ENCODE measurements at places on chromosomes 12 and 14.

GRCh38 chr12:29149691-29150281 is 708 bp downstream of the FAR2 start:
- no peak for DNase-seq

DNA sequence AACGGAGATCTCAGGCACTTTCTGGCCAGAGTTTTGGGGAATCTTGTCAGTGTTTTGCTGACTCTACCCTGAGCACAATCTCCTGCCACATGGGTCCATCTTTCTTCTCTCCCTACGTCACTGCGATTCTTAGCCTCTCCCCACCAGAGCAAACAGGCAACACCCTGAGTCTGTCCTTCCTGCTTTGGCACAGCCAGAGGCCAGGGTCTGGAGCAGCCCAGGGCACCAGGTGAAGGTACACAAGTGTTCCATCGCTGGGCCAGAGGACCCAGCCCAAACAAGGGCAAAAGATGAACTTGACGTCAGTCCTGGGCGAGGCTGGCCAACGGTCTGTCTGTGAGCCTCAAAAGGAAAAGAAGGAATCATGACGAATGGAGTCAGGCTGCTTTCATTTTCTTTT is 12.7 kb upstream of the CCDC177 start:
- DNase-seq: no peak

DNA sequence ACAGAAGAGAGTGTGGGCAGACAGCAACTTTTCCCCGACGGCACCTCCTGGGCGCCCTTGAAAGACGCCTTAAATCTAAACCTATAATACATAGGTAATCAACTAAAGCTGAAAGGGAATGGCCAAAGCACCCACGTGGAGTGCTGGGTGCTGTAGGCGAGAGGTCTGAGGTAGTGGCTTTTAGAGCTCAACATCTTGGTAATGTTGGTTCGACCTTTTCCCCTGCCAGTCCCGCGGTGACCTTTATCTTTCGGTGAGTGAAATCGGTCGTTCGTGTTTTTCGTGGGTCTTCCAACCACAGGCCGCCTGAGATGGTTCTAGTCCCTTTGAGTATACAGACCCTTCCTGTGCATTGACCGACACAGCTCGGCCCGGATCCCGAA is 9.1 kb downstream of the OR6S1 start:
- DNase-seq: no peak

GRCh38 chr14:53963320-53964227 is 6.9 kb upstream of the BMP4 start:
- no peak for DNase-seq

DNA sequence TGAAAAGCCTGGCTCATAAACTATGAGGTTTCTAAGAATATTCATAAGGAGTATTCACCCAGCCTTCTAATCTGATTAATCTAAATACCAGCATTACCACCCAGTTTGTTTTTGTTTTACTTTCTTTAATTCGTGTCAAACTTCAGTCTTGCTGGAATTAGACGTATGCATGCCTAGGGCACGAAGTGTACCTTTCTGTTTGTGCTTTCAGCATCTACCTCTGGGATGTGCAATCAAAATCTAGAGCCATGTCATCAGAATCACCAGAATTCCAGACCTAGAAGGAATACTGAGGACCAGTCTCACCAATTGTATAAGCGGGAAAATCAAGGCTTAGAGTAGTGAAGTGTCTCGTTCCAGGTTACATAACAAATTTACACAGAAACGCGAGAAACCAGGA is 57.3 kb downstream of the KITLG start:
- DNase-seq: no peak

- no peak for DNase-seq
Observed at GRCh38 chr14:95244587-95244986, 75.1 kb downstream of the CLMN start.

- no peak for DNase-seq
Observed at GRCh38 chr12:78194448-78194847, 363.8 kb downstream of the NAV3 start.

- no peak for DNase-seq
Observed at GRCh38 chr14:55874785-55875184, 243.4 kb upstream of the PELI2 start.

- DNase-seq: no peak
Observed at GRCh38 chr12:68581926-68582325, 28.8 kb upstream of the RAP1B start.

DNA sequence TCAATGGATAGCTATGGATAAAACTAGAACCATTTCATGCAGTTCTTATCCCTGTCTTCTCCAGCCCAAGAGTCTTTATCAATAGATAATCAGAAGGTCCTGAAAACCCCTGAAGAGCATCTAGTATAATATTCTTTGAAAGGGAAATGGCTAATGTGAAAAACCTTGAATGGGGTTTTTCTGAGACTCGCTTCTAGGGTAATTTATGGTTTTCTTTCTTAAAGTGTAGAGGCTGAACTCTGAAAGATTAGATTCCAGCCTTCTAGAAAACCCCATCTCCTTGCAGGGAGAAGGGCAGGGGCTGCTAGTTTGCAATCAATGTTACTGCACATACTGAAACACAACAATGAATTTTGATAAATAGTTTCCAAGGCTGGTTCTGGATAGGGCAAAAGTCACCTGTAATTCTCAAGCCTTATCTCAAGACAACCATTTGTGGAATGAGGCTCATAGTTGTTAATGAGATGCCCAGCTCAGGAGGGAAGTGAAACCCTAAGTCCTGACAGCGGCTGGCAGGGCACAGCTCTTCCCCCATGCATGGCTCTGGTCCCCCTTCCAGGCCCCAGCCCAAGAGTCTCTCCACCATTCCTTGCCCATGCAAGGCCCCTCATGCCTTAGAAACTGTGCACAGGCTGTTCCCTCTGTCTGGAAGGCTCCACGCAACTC is 33.7 kb upstream of the PYGL start:
- DNase-seq: no peak

GRCh38 chr14:101865288-101865687 is 99.1 kb upstream of the DYNC1H1 start:
- DNase-seq: no peak

DNA sequence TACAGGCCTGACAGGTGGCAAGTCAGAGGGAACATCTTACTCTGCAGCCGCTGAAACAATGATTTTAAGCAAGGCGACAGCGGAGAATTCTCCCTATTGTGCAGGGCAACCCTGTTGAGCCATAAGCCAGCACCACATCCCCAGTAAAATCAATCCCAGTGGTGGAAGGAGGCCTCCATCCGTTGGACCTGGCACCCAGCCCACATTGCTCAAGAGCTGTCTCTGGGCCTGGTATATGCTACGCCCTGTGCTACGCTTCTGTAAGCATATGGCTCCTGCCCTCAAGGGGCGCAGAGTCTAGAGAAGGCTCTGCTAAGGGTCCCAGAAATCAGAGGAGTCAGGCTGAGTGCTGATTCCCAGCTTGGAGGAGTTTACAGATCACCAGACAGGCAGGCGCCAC is 265.5 kb downstream of the CACNA1C start:
- no peak for DNase-seq

DNA sequence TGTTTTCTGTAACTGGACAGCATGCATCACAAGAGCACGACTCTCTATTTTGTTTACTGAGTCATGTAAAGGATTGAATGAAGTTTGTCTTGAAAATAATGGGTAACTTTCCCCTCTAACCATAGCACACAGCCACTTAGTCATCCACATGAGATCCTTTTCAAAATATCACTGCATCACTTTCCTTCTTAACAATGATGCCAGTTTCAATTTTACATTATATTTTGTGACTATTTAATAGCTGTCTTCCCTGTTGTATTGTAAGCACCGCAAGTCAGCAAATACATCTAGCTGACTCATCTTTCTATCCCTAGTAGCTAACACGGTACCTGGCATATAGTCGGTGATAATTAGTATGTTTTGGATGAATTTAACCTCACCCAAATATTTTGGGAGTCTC is 83.3 kb upstream of the PPM1H start:
- DNase-seq: no peak

GRCh38 chr12:81968421-81968820 is 209.3 kb upstream of the PPFIA2 start:
- no peak for DNase-seq

- DNase-seq: no peak
Observed at GRCh38 chr12:69648476-69648875, 37.8 kb upstream of the LRRC10 start.

GRCh38 chr14:23352506-23353432 is at the start of gene SLC22A17:
TSS of gene SLC22A17 (minus strand) at chr14:23352887.
- peak; percentile 76 for DNase-seq

DNA sequence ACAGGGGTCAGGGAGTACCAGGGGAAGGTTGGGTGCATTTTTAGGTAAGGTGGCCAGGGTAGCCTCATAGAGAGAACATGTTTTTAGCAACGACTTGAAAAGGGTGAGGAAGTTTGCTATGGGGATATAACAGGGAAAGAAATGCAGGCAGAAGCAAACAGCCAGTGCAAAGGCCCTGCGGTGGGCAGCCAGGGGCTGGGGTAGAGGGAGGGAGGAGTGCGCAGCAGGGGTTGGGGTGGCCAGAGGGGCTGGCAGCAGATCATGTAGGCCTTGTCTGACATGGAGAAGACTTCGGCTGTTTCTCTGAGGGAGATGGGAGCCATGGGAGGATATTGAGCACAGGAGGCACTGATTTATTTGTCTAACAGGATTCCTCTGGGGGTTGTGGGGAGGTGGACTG is 242.5 kb downstream of the RBM19 start:
- no peak for DNase-seq

DNA sequence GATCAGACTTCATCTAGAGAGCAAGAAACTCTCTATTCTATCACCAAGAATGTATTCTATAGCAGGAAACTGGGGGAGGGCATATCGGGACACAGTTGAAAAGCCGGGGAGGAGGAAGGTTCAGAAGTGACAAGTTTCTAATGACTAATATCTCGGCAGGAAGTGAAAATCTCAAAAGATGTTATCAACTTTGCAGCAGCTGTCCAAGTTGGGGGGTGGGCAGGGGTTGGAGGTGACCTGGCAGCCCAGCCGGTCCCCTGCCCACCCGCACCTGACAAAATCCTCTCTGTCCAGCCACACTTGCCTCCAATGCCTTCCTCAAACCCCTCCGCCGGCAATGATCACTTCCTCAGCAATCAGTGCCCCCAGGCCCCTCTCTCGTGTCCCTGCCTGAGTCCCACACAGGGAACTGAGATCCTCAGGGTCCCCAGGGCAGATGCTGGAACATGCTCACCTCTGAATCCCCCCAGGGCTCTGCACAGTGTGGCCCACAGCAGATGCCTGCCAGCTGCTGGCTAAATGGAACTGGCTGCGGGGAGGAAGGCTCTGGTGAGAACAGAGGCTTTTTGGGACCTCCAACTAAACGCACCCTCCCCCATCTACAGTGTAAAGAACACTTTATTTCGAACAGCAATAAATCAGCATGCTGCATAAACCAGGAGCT is 43.9 kb downstream of the CCDC88C start:
- DNase-seq: no peak

DNA sequence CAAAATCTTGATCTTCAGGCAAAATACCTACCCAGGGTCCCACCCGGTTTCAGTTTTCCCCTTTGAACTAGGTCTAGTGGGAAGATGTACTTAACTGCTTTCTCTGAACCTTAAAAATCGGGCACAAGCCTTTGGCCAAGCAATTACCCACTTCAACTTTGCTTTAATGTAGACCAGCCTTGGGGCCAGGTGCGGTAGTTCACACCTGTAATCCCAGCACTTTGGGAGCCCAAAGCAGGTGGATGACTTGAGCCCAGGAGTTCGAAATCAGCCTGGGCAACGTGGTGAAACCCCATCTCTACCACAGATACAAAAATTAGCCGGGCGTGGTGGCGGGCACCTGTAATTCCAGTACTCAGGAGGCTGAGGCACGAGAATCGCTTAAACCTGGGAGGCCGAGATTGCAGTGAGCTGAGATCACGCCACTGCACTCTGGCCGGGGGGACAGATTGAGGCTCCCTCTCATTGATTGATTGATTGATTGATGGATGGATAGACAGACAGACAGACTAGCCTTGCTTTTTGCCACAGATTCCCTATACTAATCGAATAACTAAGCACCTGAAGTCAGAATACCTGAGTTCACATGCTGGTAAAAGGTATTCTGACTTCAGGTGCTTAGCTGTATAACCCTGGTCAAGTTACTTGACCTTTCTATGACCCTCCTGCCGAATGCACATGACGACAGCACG is 1.9 kb downstream of the CLIP1 start:
- no peak for DNase-seq

- no peak for DNase-seq
Observed at GRCh38 chr12:119486599-119487154, 106.9 kb upstream of the TMEM233 start.

DNA sequence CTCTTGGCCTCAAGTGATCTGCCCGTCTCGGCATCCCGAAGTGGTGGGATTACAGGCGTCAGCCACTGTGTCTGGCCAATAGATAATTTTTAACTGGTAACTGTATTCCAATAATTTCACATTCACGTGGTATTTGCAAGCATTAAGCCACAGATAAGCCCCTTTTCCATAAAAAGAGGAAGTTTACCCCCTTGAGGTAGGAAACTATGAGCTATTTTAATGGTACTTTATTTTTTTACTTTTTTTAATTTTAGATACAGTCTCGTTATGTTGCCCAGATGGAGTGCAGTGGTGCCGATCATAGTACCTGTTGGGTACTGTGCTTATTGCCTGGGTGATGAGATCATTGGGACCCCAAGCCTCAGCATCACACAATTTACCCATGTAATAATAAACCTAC is 42.9 kb upstream of the AP4S1 start:
- no peak for DNase-seq
